Germinal center (tissue), 1 donor: ENCODE measurements at places on chromosomes 13 and 19.

GRCh38 chr19:15634105-15634504 lies 6.6 kb upstream of the CYP4F3 start:
- no peak for DNase-seq

- no peak for DNase-seq
Measured at GRCh38 chr19:36049080-36049698, 4.9 kb downstream of the THAP8 start.

GRCh38 chr13:48542581-48543341 lies 9.9 kb upstream of the RCBTB2 start:
- no peak for DNase-seq

DNA sequence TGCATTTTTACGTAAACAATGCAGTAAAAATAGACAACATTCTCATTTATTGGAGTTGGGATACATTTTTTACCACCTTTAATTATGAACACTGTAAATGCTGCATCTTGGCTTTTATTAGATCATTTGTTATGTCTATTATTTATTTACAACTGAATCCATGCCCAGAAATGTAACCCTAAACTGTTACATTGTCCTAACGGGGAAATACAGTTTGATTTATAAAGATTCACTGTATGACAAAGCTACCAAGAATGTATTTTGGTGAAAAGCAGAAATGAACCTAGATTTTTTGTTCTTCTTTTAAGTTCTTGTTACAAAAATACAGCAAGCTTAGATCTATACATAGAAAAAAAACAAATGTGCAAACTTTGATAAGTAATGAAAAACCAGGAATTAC lies 1.1 kb downstream of the METTL21C start:
- DNase-seq, result no peak

- no peak for DNase-seq
Measured at GRCh38 chr19:41089959-41090358, 1.7 kb downstream of the CYP2A13 start.

DNA sequence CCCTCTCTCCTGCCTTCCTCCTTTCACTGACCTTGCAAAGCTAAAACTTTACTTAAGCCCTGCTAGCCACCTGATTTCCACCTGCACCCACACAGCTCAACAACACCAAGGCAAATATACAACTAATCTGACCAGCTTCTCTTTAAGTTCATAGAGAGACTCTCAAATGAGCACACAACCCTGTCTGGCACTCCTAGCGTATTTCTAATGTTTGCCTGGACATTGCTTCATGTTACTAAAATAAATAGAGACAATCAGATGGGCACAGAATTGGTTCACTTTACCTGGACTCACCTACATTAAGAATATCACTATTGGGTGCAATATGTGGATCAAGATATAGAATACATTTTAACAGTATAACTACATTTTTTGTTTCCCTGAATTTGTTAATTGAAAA lies 33.2 kb upstream of the RXFP2 start:
- DNase-seq, result no peak

DNA sequence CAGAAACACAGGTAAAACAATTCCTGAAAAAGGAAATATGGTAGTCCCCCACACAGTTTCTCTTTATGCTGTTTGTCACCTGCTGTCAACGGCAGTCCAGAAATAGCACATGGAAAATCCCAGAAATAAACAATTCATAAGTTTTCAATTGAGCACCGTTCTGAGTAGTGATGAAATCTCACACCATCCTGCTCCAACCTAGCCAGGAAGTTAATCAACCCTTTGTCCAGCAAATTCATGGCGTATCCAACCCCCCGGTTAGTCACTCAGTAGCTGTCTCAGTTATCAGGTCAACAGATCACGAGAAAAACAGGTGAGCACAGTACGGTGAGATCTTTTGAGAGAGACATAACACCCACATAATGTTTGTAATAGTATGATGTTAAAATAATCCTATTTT lies 74.2 kb downstream of the TUBGCP3 start:
- DNase-seq, result no peak

GRCh38 chr13:114264886-114265611 lies 16.4 kb upstream of the UPF3A start:
- no peak for DNase-seq

DNA sequence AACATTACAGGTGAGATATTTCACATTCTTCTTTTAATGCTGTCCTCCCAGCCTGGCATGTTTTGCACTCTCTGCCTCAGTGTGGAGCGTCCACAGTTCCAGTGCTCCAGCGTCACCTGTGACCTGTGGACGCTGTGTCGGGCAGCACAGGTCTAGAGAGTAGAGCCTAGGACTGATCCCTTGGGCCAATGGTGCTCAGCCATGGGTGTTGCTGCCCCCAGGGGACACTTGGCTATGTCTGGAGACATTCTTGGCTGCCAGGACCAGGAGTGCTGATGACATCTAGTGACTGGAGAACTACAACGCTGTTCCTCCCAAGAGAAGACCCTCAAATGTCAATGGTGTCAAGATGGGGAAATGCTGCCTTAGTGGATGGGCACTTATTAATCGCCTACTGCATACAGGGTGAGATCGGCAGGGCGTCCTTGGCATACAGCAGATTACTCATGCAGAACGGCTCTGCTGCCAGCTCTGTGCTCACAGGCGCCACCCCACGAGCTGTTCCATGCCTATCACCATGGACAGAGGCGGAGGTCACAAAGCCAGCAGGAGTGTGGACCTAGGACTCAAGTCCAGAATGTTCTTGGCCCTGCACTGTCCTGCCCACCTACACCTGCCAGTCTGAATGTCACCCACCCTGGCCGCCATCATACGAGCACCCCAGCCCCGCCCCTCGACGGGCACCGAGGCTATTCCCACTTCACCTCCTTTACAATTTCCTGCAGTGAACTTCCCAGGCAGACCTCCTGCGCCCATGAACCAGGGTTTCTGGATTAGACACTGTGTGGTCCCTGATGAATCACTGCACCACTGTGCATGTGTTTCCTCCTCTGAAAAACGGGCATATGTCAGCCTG lies 13.9 kb upstream of the MADCAM1 start:
- DNase-seq, result no peak

GRCh38 chr19:294946-295686 lies 3.9 kb upstream of the PLPP2 start:
- DNase-seq, result peak; percentile 66

GRCh38 chr13:22287343-22287920 lies 616.6 kb downstream of the FGF9 start:
- DNase-seq, result no peak

GRCh38 chr19:46470376-46470775 lies 987 bp downstream of the PNMA8A start:
- DNase-seq, result no peak
